Muscle of leg (tissue), 16 donors: ENCODE measurements at places on chromosomes 11 and 22. TPM values are rescaled to one million over a fixed set of nuclear protein-coding genes. Genes with fewer than 3 reads are reported as not detected.

The TEX12 gene
- 0.23 TPM for polyA plus RNA-seq

The GALNT18 gene
- polyA plus RNA-seq, result 11.6 TPM

The KREMEN1 gene
- polyA plus RNA-seq, result 87.2 TPM

The SORL1 gene
- 1.1 TPM for polyA plus RNA-seq

The TRIM29 gene
- polyA plus RNA-seq, result 2.6 TPM

The SLC25A18 gene
- 0.56 TPM for polyA plus RNA-seq

The ST13 gene
- 353 TPM for polyA plus RNA-seq

The MFRP gene
- not detected for polyA plus RNA-seq

The KIRREL3 gene
- polyA plus RNA-seq, result 1.8 TPM

The FOSL1 gene
- 0.54 TPM for polyA plus RNA-seq

The SHISAL1 gene
- polyA plus RNA-seq, result 12.6 TPM

The KRTAP5-9 gene
- not detected for polyA plus RNA-seq

The C11orf65 gene
- polyA plus RNA-seq, result 0.76 TPM

The RAG1 gene
- 8.9 TPM for polyA plus RNA-seq

The TRIM48 gene
- not detected for polyA plus RNA-seq

The SHANK2 gene
- polyA plus RNA-seq, result 1.6 TPM

The TMEM25 gene
- polyA plus RNA-seq, result 15.3 TPM

The HEPHL1 gene
- 0.04 TPM for polyA plus RNA-seq

The NLRP14 gene
- polyA plus RNA-seq, result 0.04 TPM

The NNMT gene
- polyA plus RNA-seq, result 46.2 TPM

The PANX2 gene
- polyA plus RNA-seq, result 0.15 TPM

The PKP3 gene
- 0.68 TPM for polyA plus RNA-seq

The TENM4 gene
- 11.5 TPM for polyA plus RNA-seq

The BMAL1 gene
- 5.7 TPM for polyA plus RNA-seq

The HOATZ gene
- polyA plus RNA-seq, result not detected

The VPS11 gene
- polyA plus RNA-seq, result 29.9 TPM

The APOA4 gene
- not detected for polyA plus RNA-seq

The H19 gene
- polyA plus RNA-seq, result 13,257 TPM

The NXPE1 gene
- not detected for polyA plus RNA-seq

The OR8G5 gene
- polyA plus RNA-seq, result 0.30 TPM

The PHF5A gene
- polyA plus RNA-seq, result 40.4 TPM
